ENCODE measurements at places on chromosomes 1 and 21.

- no peak for DNase-seq
Observed at GRCh38 chr21:45511007-45511406, 31.2 kb downstream of the SLC19A1 start.

- DNase-seq = no peak
Observed at GRCh38 chr1:36772647-36773495, 261.4 kb downstream of the GRIK3 start.

DNA sequence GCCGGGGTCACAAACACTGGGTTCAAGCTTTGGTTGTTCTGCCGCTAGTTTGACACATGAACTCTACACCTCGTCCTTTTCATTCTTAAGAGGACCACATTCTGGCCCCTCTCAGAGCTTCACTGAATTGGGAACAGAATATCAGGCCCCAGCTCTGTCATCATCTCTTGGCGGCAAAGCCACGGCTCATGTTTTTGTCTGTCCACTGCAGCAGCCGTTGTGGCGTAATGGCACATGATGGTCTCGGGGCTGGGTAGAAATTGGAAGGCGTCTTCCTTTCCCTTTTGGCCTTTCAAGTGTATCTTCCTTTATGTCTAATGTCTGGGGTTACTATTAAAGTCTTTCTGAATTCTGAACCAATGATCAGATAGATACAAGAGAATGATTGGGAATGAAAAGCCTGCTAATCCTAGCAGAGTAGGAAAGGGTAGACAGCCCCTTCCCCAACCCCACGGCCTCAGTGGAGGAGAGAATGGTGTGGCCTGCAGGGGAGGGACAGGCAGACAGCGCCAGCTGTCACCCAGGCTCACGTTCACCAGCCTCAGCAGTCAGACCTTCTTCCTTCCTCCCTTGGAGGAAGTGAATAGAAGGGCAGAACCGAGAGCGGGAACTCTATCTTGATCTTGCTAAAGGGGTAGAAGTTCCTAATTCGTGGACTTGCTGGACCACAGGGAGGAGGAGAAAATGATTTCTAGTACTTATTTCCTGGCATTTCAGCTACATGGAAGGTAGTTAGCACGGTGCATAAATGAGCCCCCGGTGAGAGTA lies 498.1 kb downstream of the KIF26B start:
- DNase-seq = no peak

GRCh38 chr1:117803318-117803717 lies 126.1 kb downstream of the GDAP2 start:
- DNase-seq = no peak

DNA sequence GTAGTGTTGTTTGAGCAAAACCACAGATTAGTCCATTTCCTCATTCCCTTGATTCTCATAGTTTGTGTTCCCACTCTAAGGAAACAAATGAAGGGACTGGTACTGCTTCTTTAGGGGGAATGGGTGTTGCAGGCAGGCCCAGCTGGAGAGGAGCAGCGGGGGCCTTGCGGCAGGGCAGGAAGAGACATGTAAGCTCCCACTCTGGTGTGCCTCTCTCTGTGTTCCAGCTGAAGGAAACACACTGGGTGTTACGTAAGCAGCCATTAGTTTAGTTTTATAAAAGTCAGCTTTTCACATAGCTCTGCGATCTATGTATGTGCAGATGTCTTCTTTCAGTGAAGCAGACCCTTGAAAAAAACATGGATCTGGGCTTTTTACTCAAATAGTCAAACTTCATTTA lies 99.5 kb downstream of the CACHD1 start:
- no peak for DNase-seq

GRCh38 chr1:219582865-219583264 lies 30.0 kb downstream of the ZC3H11B start:
- no peak for DNase-seq

GRCh38 chr1:63322114-63322943 lies at the start of gene FOXD3:
Gene FOXD3 (plus strand): TSS chr1:63322567. CDS start chr1:63323059, 492 bp downstream.
- DNase-seq = no peak

- DNase-seq = no peak
Observed at GRCh38 chr1:201344206-201345080, 33.0 kb downstream of the TNNT2 start.

- DNase-seq = no peak
Observed at GRCh38 chr1:201050515-201051277, 27.2 kb upstream of the KIF21B start.

DNA sequence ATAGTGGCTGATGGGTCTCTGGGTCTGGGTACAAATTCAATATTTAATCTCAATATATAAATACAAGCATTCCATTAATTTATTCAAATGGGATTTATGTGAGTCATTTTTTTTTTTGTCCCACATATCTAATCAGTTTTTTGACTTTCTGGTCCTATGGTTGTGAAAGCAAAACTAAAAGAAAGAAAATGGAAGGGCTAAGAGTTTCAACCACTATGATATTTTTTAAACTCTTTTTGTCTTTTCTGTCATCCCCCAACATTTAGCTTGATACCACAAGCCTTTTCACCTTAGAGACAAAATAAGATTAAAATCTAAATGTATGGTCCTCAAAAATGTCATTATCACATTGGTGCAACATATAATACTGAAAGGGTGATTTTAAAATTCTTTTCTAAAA lies 602.7 kb upstream of the CHRM3 start:
- DNase-seq = no peak

- DNase-seq = no peak
Observed at GRCh38 chr1:110513511-110513910, 5.5 kb downstream of the KCNA10 start.

GRCh38 chr1:14118691-14119485 lies 418.9 kb downstream of the PRDM2 start:
- DNase-seq = no peak
